Amygdala (tissue), 56 donors: ENCODE measurements at places on chromosomes 1 and 21.

- no peak for DNase-seq
Measured at GRCh38 chr1:107536266-107536665, 395.4 kb downstream of the NTNG1 start.

DNA sequence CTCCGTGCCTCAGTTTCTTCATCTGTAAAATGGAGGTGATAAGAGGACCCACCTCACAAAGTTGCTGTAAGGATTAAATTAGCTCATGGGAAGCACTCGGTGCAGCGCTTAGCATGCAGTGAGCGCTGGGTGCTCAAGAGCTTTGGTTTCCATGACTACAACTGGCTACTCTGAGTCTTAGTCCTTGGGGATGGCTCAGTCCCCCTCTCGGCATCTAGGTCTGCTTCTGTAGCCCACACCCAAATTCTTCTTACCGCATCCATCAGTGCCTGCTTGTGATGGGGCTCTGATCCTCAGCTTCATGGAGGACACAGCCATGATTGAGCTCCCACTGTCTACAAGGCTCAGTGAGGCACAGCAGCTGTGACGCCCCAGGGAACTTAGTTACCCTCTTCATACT lies 159.0 kb downstream of the ACTL8 start:
- no peak for DNase-seq

DNA sequence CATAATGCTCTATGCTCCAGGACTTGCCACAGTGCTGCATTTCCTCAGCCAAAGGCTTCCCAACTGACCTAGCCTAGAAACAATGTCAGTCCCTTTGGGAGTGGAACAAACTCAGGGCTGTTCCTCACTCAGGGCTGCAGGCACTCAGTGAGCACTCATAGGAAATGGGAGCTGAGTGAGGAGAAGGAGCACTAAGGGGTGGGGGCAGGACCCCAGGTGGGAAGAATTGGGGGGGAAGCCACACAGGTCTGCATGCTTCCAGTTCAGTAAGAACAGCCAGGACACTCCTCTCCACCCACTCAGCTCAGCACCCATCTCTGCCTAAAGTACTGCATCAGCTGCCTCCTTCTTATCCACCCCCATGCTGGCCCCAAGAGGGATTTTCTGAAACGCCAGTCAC lies 7.3 kb upstream of the SLC5A9 start:
- DNase-seq: no peak

- no peak for DNase-seq
Measured at GRCh38 chr1:216653001-216653400, 70.2 kb downstream of the ESRRG start.

GRCh38 chr1:203251466-203251865 lies 22.0 kb upstream of the CHIT1 start:
- no peak for DNase-seq
